Germinal center (tissue), 1 donor: ENCODE measurements at places on chromosomes 7 and 10.

- DNase-seq, result no peak
These were observed 9.6 kb downstream of the EPC1 start for GRCh38 chr10:32337350-32337749.

- no peak for DNase-seq
These were observed 125.6 kb downstream of the DNAJB6 start for GRCh38 chr7:157462419-157462771.

- DNase-seq, result peak; percentile 42
These were observed 109.9 kb upstream of the EFCAB10 start for GRCh38 chr7:105691082-105691679.

DNA sequence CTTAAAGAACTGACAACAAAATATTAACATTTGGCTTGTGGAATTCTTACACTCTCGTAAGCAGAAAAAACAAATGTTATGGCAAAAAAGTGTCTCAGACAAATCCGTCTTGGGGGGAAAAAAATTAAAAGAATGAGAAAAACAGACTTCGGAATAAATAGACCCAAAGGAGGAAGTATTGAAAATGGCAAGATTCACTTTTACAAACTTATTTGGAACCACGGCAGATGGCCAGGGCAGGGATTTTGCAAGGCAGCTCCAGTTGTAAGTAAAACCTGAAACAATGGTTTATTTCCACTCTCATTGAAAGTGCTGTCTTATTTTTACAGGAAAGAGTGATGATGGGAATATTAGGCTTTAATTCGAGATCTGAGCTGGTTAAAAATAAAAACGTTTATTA lies 1.5 kb upstream of the ZNF438 start:
- no peak for DNase-seq

- peak; percentile 79 for DNase-seq
These were observed 18.2 kb downstream of the GPR146 start for GRCh38 chr7:1062296-1063294.

DNA sequence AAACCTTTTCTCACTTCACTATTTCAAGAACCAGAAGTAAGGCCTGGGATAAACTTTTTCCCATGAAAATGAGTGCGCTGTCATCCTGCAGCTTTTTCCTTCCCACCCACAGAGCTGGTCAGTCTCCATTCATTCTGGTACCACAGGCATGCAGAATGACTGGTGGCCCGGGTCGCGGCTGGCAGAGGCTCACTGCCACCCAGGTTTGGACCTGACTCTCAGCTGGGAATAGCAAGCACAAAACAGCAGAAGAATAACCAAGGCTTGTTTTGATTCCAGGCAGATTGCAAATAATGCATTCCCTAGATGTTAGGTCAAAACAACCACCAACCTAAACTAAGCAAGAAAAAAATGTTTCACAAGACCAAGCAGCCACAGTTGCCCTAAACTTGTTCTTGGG lies 190.5 kb upstream of the NRP1 start:
- DNase-seq, result no peak

DNA sequence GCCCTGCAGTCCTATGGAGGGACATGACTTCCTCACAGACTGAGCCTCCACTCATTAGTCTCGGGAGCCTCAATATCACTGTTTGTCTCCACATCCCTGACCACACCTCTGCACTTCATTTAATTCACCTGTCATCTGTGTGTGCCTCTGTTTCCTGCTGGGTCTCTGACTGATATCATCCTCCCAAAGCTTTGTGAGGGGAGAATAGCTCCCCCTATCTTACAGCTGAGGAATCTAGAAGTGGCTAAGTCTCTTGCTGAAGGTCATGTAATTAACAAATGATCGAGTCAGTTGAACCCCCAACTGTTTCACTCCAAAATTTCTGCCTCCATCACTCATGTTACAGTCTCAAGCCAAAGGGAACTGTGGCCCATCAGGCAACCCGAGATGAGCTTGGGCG lies 5.5 kb upstream of the CPXM2 start:
- no peak for DNase-seq
